ENCODE measurements at places on chromosomes 2 and 18.

DNA sequence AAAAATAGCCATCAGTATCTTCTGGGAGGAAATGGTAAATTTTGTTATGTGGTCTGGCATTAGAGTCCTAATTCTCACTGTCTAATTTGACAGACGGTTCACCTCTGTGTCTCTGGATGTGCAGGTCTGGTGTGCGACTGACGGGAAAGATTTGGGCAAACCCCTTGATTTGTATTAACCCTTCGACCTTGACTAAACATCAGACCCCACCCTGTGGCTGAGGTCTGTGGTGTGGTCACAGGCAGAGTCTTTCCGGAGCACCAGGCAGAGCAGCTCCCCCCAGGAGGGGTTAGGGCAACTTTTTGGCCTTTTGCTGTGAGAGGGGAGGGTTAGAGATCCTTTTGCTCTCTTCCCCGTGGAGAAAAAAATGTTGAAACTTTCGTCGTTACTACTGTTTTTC, 6.4 kb downstream of the TWIST2 start:
- DNase-seq: no peak

- DNase-seq: peak; percentile 55
These were observed at the start of gene PRKD3 for GRCh38 chr2:37324786-37325624. Gene PRKD3 (minus strand): TSS chr2:37324833. CDS start chr2:37316524, 8,309 bp downstream.

- no peak for DNase-seq
These were observed 3.0 kb downstream of the POU3F3 start for GRCh38 chr2:104856973-104857261.

DNA sequence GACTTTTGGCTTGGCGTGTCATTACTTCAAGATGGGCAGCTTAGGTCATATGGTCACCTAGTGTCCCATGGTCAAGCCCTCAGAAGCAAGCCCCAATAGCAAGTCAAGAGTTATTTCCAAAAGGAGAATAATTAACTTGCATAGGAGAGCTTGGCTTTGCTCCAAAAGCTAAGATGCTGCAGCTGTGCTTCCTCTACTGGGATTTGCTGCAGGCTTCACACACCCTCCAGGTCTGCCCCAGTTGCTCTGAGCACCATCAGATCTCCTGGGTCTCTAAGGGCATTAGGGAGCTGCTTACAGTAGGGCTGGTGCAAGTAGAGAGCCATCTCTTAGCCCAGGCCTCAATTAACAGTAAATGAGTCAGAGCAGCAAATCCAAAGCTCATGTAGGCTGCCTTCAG, 46.6 kb downstream of the THUMPD2 start:
- no peak for DNase-seq

DNA sequence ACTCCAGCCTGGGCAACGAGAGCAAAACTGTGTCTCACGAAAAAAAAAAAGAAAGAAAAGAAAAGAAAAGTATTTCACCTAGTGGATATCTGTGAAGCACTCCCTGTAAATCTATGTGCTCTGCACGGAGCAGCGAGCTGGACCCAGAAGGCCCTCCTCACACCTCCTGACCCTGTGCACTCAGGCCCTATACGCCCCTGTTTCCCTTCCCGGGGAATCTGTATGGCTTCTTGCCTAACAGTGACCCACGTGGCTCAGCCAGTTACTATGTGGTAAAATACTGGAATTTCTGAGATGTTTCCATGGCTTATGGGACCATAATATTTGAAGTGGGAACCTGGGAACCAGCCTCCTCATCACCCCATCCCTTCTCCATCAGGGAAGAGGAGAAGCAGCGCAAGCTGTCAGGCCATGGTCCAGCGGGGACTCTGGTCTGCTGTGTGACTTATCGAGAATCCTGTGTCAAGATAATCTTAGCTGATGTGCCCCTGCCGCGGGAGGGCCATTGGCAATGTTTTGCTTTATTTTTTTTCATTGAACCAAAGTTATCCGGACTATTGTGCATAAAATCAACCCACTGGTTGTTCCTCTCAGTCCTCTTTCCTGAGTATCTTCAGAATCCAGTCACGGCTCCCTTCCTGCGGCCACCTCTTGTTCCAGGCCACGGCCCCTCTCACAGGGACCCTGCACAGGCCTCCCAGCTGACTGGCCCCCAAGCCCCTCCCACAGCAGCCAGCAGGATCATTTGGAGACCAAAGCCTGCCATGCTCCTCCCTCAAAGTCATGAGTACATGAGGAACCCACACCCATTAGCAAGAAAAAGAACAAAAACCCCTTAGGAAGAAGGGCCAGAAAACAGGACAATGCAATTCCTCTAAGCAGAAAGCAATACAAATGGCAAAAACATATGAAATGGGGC, 30.6 kb downstream of the SDC1 start:
- DNase-seq: no peak

DNA sequence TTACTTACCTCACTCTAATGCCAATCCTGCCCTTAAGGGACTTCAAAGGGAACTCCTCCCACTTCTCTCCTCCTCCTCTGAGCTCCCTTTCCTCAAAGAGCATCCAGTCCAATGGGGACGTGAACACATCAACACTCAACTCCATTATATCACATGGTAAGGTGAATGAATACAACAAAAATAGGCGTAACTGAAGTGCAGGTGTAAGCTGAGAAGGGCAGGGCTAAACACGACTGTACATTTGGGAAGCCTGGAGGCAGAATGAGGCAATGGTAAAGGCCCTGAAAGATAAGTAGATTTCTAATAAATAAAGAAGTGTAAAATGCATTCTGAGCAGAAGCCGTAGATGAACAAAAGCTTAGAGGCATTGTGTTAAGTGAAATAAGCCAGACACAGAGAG, 226.1 kb upstream of the TRIB2 start:
- DNase-seq: no peak

- DNase-seq: no peak
These were observed 1135.1 kb upstream of the CRIM1 start for GRCh38 chr2:35220461-35220860.

- DNase-seq: no peak
These were observed 256.7 kb downstream of the HDAC4 start for GRCh38 chr2:239143858-239144712.

GRCh38 chr2:181041661-181042060, 61.3 kb downstream of the UBE2E3 start:
- DNase-seq: no peak

- no peak for DNase-seq
These were observed 297.9 kb upstream of the SIX2 start for GRCh38 chr2:45307147-45307546.

DNA sequence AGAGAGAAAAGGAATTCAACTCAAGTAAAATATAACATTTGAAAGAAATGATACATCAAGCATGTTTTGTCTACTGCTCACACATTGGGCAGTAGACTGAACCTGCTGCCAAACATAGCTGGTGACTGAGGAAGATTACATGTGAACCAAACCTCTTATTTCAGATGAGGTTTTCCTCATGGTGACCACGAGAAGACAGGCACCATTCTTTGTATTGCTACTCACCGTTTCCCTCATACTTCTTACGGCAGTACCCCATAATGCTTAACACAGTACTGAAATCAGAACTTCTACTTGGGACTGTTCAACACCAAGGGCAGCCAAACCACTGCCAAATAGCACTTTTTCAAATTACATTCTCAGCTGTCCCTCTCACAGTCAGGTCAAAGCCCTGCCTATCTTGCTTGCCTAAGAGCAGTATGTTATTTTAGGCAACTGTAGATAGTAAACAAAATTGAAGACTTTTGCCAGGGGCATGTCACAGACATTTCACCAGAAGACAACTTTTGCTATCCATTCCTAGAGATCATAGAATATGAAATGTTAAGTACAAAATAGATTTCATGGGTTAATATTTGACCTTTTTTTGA, 167.1 kb upstream of the DOK6 start:
- no peak for DNase-seq

DNA sequence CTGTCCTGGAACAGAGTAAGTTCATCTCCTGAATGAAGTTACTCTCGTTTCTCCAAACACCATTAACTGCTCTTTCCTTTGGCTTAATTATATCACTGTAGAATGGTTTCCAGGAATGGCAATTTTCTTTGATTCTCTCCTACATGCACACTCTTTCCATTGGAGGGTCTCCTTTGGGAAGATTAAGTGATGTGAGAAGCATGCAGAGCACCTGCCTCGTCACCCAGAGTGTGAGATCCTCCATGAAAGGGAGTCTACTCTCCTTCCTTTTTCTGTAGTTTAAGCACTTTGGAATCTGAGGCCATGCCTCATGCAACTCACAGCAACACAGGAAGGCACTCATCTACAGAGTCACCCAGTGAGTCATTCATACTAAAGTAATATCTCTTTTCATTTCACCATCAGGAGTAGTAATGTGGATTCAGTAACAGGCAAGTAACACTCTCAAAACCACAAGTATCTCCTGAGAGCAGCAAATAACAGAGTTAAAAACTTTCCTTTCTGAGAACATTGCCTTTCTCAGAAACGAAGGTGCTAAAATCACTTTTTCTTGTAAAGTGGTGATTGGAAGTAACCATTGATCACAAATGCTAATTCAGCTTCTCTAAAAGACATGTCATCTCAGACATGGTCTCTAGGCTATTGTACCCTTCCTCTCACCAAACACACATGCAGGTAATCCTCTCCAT, 52.8 kb upstream of the IL1RL1 start:
- DNase-seq: no peak

DNA sequence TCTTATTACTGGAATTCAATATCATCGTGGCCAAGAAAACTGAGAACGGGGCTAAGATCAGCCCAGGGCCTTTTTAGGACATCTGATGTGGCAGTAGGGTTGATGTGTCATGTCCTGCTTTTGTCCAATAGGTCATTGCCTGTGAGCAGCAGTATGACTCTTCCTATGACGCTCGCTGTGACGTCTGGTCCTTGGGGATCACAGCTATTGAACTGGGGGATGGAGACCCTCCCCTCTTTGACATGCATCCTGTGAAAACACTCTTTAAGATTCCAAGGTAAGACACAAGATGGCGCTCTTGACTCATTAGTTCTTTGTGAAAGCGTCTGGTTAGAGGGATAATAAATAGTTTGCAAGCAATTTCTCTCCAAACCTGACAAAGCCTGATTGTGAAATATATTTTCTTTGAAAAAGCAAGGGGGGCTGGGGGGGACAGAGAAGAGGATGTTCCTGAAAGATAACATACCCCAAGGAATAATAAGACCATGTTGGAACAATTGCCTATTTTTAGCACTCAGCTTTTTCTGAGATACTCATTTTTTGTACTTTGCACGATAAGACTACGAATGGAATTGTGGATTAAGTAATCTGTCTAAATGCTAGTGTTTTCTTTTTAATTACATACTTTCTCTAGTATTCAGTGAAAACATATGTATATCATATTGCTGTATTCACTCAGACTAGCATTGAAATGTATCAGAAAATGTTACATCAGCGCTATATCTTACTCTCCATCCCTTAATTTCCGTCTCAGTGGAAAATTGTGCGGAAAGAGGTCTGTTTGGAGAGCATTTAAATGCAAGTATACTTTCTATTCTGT, 58.1 kb downstream of the MYO3B start:
- no peak for DNase-seq

DNA sequence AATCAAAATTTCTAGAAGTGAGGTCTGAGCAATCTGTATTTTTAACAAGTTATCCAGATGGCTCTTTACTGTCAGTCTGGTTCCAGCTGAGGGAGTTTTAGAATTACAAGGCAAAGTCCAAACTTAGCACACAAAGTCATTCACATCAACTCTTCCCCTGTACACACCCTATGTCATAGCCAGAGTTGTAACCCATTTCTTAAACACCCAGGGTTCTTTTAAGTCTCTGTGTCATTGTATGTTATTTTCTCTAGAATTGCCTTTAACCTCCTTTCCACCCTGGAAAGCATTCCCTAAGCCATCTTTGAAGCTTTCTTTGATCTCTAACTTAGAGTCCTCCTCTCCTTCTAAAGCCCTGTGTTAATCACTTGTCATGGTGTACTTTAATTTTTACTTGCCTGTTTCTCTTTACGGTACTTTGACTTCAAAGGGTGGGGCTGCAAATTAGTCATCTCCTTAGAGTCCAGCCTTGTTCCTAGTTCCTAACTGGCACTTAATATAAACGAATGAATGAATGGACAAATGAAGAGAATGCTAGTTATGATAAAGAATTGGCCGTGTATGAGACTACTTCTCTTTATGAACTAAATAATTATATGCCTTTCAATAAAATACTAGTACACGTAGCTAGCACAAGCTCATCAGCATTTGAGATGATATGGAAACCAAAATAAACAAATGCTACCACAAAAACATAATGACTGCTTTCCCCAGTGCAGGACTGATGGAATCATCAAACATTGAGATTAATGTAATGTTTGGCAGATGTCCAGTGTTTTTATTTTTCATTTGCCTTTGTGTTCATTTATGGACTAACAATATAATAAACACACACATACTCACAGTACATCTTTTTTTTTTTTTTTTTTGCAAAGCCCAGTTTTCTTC, 11.9 kb upstream of the ACTR3 start:
- no peak for DNase-seq

- DNase-seq: no peak
These were observed 6.4 kb downstream of the ZEB2 start for GRCh38 chr2:144513388-144514101.

GRCh38 chr2:1893856-1894255, 149.5 kb upstream of the PXDN start:
- DNase-seq: no peak

GRCh38 chr2:100870652-100871531, 51.0 kb downstream of the NPAS2 start:
- DNase-seq: no peak

- DNase-seq: peak; percentile 18
These were observed 1.7 kb downstream of the EPHA4 start for GRCh38 chr2:221570321-221570935.

DNA sequence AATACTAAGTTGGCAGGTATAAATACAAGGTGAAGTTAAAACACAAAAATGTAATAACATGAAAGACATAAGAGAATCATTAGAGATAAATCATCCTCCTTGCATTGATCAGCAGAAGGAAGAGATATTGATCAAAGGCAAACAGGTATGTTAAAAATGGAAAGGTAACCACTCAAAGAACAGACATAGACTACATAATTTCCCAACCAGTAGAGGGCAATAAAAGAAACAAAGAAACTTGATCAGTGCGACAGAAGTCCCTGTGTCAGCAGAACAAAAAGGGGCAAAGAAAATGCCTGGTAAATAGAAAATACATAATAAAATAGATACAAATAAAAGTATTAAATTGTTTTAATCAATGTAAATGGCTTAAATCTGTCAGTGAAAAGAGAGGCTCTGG, 53.6 kb downstream of the FAM228A start:
- DNase-seq: no peak

DNA sequence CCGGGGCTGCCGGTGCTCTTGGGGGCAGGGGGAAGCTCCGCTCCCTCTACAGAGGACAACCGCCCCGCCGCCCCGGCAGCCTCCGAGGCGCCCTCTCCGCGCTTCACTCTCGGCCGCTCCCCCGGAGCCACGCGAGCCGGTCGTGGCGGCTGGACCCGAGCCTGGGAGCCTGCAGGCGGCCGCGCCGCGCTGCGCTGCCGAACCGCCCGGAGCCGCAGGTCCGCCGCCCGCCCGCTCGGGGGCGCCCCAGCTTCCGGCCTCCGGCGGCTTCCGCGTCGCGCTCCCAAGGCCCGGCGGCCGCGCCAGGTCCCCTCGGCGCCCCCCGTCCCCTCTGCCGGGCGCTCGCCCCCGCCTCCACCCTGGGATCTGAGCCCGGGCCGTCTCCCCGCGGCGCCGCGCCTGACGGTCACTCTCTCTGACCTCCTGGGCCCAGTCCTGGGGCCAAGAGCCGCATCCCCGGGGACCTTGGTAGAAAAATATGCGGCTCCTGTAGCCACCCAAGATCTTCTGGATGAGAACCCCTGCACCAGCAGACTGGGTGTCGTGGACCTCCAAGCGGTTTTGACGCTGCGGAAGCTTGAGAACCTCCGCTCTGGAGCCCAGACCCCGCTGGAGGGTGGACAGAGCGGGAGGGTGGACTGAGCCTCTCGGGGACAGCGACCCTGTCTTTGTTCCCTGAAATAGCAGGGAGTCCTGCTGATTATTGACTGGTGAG, 44.3 kb downstream of the SERTAD2 start:
- peak; percentile 74 for DNase-seq

Data from transverse colon (tissue), 4 donors.